Left lung (tissue), 14 donors: ENCODE measurements at places on chromosomes 3 and 15.

GRCh38 chr3:197706658-197707057 lies 30.0 kb downstream of the RUBCN start:
- no peak for DNase-seq

GRCh38 chr3:30682434-30683155 lies 76.2 kb downstream of the TGFBR2 start:
- DNase-seq = no peak

GRCh38 chr3:126267169-126267975 lies 87.0 kb upstream of the ALDH1L1 start:
- peak; percentile 88 for DNase-seq

- no peak for DNase-seq
These were observed 34.1 kb downstream of the ATP10A start for GRCh38 chr15:25829073-25829472.

DNA sequence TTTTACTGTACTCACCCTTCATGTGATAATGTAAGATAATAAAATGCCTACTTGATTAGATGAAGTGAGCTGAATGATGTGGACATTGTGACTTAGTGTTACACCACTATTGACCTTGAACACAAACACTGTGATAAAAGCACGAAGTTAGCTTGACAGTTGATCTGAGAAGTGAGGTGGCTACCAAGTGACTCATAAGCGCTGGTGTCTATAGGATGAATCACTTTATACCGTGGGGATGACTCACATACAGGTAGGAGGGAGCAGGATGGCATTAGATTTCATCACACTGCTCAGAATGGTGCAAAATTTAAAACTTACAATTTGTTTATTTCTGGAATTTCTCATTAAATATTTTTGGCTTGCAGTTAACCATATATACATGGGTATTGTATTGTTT lies 174.7 kb upstream of the CNTN3 start:
- DNase-seq = no peak
